Fibroblast of villous mesenchyme (primary cell): ENCODE measurements at places on chromosomes 3 and 15. TPM values are rescaled to one million over a fixed set of nuclear protein-coding genes. Genes with fewer than 3 reads are reported as not detected.

- peak; percentile 13 for DNase-seq
These were observed 13.3 kb downstream of the GRAMD2A start for GRCh38 chr15:72184165-72184811.

The ASB14 gene
- total RNA-seq: not detected in 2 replicates

GRCh38 chr15:45110256-45110820 lies 3.6 kb downstream of the DUOX2 start:
- DNase-seq: no peak

The PIF1 gene
- total RNA-seq: 9.7 and 11.2 TPM in 2 replicates

DNA sequence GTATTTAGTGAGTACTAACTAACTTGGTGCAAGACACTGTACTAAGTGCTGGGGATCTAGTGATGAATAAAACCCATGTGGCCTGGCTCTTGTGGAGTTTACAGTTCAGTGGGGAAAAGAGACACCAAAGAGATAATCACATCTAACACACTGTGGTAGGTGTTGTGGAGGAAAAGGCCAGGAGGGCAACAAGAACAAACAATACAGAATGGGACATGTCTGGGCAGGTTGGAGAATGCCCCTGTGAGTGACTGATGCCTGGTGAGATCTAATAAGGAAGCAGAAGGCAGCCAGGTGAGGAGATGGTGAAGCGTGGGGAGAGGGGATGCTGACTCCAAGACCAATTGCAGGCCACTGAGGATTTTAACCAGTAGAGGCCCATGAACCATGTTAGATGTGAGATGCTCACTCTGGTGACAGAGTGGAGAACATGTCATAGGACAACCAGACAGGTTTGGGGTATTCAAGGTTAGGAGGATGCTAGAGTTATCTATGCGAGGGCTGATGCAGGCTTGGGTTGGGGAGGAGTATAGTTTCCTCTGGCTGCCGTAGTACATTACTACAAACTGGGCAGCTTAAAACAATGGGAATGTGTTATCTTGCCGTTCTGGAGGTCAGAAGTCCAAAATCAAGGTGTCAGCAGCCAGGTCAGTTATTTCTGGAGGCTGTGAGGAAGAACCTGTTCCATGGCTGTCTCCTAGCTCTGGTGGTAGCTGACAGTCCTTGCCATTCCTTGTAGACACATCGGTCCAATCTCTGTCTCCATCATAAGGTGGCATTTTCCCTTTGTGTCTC lies 81.4 kb downstream of the ARNT2 start:
- no peak for DNase-seq

DNA sequence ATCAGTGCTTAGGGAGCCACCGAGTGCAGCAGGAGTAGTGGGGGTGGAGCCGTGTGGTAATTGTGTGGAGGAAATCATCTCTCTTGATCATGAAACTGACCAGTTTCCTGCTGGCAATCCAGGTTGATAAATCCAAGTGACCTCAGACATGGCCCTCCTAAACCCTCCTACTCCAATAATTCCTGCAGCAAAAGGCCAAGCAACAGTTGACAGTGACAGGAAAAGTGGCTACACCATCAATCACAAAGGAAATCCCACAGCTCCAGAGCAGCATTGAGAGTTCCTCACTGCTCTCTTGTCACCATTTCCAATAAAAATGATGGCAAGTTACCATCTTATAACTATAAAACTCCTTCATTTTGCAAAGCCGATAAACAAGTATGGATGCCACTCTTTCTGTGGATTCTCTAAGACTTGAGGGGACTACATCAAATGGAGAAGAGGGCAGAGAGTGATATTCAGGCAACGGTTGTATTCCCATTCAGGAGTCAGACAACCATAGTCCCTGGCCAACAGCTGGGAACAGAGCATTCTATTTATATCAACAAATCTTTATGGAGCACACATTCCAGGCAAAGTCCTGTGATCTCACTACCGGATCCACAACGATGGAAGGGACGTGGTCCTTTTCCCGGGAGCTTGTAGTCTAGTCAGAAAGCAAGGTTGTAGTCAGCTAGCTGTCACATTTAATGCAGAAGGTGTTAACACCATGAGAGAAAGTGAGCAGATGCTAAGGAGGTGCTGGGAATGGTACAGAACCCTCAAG lies 312.5 kb upstream of the CTNNB1 start:
- DNase-seq: peak; percentile 49

- DNase-seq: no peak
These were observed 87.4 kb downstream of the BCHE start for GRCh38 chr3:165749821-165750220.

The RNU5B-1 gene
- total RNA-seq: not detected in 2 replicates

- DNase-seq: no peak
These were observed 945 bp downstream of the MST1R start for GRCh38 chr3:49902511-49903345.

The SPTSSB gene
- not detected in 2 replicates for total RNA-seq

- no peak for DNase-seq
These were observed 44.8 kb downstream of the FOXL2 start for GRCh38 chr3:138902171-138902570.

DNA sequence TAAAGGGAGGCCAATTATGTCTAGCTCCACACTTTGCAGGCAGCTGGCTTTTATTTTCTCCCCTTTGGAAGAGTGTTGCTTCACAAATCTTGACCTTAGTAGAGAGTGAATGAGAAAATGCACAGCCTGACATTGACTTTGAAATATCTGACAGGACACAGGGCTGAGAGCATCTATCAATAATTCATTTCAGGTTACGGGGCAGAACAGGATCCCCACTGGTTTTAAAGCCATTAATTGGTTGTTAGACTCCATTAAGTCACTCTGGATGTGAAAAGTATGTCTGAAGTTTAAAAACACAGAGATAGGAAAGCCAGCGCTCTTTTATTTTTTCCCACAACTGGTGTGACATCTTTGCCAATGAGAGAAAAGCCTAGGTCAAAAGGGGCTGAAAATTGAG lies 251.9 kb upstream of the TMC3 start:
- DNase-seq: no peak

DNA sequence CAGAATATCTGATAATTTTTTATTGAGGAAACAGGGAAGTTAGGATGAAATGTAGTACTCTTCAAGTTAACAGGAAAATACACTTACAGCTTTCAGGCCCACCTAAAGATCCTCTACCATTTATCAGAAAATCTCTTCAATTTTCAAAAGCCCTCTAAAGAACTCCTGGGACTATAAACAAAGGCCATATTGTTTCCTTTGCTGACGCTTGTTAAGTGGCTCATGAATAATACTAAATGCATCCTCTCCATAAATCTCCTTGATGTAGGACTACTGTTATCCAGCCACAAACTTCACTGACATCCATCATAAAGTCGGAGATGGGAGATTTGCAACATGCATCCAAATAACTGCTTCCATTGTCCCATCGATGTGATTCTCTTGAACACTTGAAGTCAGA lies 326.5 kb downstream of the ZIC1 start:
- DNase-seq: no peak

- DNase-seq: peak; percentile 84
These were observed 775.0 kb downstream of the DIPK2A start for GRCh38 chr3:144746631-144747030.

The EPHA3 gene
- under 0.01 and 0.64 TPM in 2 replicates for total RNA-seq

The KLF15 gene
- total RNA-seq: 0.32 and 0.43 TPM in 2 replicates

GRCh38 chr15:35252351-35252865 lies 167.3 kb upstream of the NANOGP8 start:
- DNase-seq: no peak

The TMEM39A gene
- total RNA-seq: 72.2 and 88.5 TPM in 2 replicates

DNA sequence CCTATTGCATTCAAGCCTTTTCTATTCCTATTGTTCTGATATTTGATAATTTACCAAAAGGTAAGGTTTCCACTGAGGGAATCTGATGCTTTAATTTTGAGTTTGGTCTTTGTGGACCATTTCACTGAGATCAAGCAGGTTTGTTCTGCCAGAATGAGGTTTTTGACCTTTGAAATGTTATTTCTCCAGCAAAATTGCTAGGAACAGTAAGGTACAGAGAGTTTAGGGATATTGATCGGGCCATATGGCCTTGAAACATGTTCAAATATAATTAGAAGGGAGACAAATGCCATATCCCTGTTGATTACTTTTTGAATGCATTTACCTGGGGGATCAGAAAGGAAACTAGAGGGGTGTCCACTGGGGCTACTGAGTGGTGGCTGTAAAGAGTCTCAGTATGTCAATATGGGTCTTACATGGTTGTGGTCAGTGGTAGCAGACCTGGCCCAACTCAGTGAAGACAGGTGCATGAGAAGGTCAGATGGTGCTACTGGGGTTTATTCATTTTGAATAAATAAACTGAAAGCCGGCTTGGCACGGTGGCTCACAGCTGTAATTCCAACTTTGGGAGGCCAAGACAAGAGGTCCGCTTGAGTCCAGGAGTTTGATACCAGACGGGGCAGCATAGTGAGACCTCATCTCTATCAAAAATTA lies 100.2 kb downstream of the SV2B start:
- DNase-seq: no peak
